Stimulated activated CD4-positive, alpha-beta T cell treated with anti-CD3 and anti-CD28 coated beads, Interleukin-4, amount 100 ng/mL, for 24 hours (primary cell): ENCODE measurements at places on chromosomes 7 and 10.

- DNase-seq: no peak
Observed at GRCh38 chr7:136964347-136964746, 95.9 kb downstream of the CHRM2 start.

DNA sequence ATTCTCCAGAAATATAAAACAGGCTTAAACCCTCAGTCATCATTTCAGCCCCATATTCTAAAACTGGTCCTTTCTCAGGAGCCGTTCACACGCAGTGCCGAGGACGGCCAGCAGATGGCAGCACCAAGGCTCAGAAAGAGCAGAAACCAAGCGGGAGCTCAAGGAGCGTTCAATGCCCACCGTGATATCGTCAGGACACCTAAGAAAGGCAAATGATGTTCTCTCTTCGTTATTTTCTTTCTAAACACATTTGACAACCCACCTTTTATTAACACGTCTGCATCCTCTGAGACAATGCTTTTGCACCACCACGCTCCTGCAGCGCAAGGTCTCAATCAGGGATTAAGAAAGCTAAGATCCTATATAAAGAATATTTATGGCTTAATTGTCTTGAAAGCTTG is 45.7 kb upstream of the RBM33 start:
- peak; percentile 87 for DNase-seq

GRCh38 chr7:146639291-146639690 is 522.7 kb downstream of the CNTNAP2 start:
- DNase-seq: no peak

- DNase-seq: no peak
Observed at GRCh38 chr10:20041931-20042330, 225.7 kb downstream of the PLXDC2 start.

- DNase-seq: no peak
Observed at GRCh38 chr7:92698237-92698841, 108.1 kb upstream of the FAM133B start.

GRCh38 chr7:2445898-2446555 is 30.2 kb downstream of the GRIFIN start:
- no peak for DNase-seq

GRCh38 chr10:14302035-14302434 is 28.7 kb downstream of the FRMD4A start:
- no peak for DNase-seq

- DNase-seq: no peak
Observed at GRCh38 chr7:141160246-141160860, 86.5 kb downstream of the TMEM178B start.

GRCh38 chr7:148091882-148092281 is 498.7 kb upstream of the C7orf33 start:
- no peak for DNase-seq

DNA sequence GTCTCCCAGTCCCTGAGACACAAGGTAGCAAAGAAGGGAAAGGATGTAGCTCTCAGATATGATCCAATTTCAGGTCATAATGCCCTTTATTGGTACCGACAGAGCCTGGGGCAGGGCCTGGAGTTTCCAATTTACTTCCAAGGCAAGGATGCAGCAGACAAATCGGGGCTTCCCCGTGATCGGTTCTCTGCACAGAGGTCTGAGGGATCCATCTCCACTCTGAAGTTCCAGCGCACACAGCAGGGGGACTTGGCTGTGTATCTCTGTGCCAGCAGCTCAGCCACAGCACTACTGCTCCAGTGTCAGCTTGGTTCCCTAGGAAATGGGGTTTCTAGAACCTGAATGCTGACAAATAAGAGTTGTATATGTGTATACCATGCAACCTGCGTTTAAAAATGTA is 74.6 kb upstream of the PRSS58 start:
- no peak for DNase-seq

GRCh38 chr7:155848691-155849669 is 36.7 kb upstream of the SHH start:
- no peak for DNase-seq

DNA sequence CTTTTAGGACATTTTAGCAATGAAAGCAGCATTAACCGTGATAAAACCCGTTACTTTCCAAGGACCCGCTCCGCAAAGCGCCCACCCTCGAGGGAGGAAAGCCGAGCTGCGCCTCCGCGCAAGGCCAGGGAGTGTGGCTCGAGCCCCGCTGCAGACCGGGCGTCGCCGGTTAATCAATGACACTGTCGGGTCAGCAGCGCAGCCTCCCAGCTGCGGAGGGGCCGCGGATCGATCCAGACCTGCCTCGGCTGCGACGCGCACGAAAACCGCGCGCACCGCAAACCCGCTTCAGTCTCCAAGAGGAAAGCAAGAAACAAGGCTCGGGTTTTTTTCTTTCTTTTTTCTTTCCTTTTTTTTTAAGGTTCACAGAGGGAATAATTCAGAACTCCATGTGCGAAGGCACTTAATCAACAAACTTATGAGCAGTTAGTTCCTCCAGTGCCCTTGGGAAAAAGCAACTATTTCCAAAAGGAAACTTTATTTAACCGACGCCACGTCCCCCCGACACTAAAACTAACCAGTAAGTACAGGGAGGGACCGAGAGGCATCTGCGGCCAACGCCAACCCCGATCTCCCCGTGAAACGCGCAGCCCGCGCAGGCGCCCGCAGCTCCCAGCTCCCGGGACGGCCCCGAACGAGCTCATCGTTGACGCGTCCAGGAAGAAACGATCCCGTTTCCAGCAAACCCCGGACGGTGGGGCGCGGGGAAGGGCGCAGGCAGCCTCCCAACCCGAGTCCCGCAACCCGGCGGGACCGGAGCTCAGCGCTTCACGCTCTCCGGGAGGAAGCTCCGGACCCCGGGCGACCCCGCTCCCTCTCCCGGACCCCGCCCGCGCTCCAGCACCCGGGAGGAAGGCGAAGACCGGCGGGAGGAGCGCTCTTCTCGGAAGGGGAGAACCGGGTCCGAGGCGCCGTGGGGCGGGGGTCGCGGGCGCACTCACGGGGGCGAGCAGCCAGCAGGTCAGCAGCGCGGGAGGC is 598 bp downstream of the VIPR2 start:
- no peak for DNase-seq

GRCh38 chr10:132037676-132037975 is 28.1 kb upstream of the JAKMIP3 start:
- no peak for DNase-seq

- no peak for DNase-seq
Observed at GRCh38 chr7:51059504-51060142, 257.0 kb downstream of the COBL start.

DNA sequence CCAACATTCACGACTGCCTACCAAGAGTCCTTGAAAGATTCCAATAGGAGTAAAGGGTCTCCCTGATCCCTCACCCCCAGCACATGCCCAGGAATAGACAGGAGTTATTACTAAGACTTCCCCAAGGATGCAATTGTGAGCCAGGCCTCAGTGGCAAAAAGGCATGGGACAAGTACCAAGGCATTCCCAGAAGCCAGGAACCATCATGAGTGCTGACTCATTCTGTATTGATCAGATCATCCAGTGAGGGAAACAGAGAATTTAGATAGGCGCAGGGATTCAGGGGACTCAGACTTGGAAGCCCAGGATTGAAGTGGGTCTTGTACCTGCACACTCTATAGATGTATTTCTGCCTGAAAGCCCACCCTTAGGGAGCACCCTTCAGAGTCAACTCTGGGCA is 21.2 kb downstream of the MBL2 start:
- DNase-seq: no peak

DNA sequence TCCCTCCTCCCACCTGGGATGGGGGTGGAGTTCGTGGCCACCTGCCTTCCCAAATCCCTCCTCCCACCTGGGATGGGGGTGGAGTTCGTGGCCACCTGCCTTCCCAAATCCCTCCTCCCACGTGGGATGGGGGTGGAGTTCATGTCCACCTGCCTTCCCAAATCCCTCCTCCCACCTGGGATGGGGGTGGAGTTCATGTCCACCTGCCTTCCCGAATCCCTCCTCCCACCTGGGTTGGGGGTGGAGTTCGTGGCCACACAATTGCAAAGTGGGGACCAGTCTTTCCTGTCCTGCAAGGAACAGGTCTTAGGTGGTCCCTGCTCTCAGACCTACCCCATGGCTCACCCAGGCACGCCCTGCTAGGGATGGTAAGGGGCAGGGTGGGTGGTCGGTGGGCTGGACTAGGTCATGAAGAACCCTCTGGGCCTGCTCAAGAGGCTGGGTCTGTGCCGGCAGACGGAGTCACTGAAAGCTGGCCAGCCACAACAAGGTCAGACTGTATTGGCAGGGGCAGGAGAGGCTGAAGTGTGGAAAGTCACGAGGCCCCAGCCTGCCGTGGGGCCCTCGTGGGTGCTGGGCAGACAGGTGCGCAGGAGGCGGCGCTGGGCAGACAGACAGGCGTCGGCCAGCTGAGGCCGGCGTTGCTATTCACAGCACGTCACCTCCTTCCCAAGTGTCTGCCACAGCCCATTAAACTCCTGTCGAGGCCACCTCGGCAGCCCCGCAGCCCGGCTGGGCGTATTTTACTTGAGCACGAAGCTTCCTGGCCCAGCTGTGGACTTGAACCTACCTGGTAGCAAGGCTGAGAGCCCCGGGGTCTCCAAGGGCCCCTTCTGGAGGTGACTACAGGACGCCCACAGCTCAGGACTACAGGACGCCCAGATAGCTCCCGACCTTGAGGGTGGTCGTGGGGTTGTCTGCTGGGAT is 4.1 kb downstream of the KNDC1 start:
- DNase-seq: no peak

GRCh38 chr7:124085179-124085578 is 52.3 kb upstream of the TMEM229A start:
- no peak for DNase-seq

- peak; percentile 20 for DNase-seq
Observed at GRCh38 chr7:149459540-149460452, 1.1 kb downstream of the ZNF777 start.

- DNase-seq: no peak
Observed at GRCh38 chr7:155870334-155871180, 58.3 kb upstream of the SHH start.

DNA sequence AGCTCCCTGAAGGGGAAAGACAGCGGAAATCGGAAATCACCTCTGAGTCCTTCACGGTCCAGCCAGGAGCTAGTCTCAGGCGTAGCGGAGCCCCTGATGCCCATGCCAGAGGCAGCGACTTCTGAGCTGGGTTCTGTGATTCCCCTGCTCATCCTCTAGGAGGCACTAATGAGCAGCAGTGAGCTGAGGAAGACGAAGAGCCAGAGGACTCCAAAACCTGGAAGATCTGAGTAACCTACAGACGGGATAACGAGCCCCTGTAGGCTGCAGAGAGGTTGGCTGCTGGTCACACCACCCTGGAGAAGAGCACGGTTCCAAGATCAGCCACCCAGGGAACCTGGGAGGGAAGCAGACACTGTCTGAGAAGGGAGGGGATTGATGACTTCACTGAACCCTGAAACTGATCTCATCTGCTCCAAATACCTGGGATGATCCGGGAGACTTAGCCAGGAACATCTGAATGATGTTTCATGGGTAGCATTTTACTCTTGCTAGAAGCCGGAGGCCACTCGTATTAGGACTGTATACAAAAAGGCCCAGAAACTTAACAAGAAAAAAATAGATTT is 304.1 kb downstream of the PAXIP1 start:
- no peak for DNase-seq

- no peak for DNase-seq
Observed at GRCh38 chr10:104613406-104613805, 27.7 kb upstream of the SORCS3 start.

GRCh38 chr7:49158321-49158720 is 234.0 kb downstream of the CDC14C start:
- DNase-seq: no peak

GRCh38 chr10:104340641-104341040 is 2.4 kb upstream of the ITPRIP start:
- no peak for DNase-seq

GRCh38 chr7:102451371-102452054 is 13.2 kb downstream of the ALKBH4 start:
- no peak for DNase-seq

GRCh38 chr10:46020344-46020657 is 10.1 kb downstream of the NCOA4 start:
- DNase-seq: no peak

DNA sequence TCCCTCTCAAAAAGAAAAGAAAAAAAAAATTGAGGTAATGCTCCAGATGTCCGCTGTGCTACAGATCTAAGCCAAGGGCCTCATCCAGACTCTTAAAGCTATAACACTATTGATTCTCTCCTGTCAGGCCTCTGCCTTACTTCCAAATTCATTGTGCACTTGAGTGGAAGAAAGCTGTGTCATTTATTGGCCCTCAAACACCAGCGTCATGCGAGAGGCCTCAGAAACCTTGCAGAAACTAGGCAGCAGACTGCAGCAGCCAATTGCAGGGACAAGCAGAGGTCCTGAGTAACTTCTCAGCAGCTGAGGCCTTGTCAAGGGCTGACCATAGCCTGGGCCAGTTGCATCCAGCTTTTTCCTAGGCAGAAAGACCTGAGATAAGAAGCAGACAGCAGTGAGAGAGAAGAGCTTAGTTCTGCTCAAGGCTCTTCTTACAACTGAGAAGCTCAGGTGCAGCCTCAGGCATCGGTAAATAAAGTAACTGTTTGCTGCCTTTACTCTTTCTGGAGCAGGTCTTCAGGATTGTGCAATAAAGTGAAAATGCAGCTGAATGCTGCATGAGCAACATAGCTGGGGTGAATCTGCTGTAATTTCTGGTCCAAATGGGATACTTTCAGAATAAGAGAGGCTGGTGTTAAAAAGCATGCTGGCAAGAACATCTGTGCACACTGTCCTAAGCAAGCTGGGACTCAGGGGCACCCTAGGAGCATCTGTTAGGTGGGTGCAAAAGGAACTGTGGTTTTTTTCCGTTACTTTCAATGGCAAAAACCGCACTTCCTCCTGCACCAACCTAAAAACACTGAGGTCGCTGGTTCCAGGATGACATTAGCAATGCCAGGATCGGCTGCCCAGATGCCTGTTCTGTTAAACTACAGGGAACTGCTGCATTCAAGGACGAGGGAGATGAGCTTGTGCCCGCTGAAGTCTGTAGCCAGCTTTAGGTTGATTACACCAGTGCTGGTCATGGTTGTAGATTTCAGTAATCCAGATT is 181.8 kb upstream of the PFKP start:
- no peak for DNase-seq

DNA sequence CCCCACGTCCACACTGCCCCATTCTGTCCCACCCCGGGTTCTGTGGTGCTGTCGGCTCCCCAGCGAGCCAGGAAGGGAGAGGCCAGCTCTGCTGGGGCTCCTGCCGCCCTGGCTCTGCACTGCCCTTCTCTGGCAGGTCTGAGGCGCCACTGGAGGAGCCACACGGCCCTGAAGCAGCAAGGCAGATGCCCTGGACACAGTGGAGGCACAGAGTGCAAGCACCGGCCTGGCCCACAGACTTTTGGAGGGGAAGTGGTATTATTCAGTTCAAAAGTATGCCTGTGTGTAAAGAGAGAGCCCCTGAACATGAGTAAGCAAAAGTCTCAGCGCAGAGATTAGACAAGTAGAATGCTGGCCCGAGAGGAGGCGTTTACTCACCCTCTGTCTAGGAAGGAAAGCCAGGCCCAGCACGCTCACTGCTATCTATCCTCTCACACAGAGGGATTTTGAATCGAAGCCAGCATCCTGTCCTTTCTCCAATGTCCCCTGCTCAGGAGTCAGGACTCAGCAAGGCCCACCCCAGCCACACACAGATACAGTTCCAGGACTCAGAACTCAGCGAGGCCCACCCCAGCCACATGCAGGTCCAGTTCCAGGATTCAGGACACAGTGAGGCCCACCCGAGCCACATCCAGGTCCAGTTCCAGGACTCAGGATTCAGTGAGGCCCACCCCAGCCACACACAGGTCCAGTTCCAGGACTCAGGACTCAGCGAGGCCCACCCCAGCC is 115.0 kb downstream of the EGFR start:
- DNase-seq: no peak
